ENCODE measurements at places on chromosomes 7 and 10.

DNA sequence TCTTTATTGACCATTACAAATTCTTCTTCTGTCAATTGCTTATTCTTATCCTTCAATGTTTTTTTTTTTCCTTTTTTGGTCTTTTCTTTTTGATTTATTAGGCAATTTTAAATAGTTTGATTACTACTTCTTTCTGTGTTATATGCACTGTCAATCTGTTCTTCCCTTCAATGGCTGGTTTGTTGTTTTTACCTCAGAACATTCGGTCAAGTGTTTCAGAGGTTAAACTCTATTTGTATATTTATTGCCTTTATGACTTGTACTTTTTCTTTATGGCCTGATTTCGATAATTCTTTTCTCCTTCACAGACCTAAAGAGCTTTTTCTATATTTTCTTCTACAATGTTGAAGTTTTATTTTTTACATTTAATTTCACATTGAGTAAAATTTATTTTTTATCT is 171.5 kb upstream of the AKR1E2 start:
- no peak for DNase-seq

DNA sequence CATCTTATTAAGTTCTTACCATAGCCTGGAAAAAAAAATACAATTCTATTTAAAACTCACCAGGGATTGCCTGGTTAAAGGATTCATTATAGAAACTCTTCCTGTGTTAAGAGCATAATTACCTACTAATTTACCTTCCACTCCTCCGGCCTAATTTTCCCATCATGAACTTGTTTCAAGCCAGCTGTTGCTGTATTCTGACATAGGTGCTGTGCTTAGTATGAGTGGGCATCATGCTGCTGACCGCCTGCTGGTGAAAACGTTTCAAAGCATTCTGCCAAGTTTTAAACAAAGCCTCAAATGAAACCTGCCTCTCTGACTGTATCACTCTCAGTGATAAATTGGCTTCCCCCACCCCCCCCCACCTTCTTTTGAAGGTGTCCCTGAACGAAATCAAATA is 47.8 kb upstream of the KCNMA1 start:
- DNase-seq, result no peak

GRCh38 chr10:34498821-34499220 is 316.3 kb downstream of the PARD3 start:
- DNase-seq, result no peak

DNA sequence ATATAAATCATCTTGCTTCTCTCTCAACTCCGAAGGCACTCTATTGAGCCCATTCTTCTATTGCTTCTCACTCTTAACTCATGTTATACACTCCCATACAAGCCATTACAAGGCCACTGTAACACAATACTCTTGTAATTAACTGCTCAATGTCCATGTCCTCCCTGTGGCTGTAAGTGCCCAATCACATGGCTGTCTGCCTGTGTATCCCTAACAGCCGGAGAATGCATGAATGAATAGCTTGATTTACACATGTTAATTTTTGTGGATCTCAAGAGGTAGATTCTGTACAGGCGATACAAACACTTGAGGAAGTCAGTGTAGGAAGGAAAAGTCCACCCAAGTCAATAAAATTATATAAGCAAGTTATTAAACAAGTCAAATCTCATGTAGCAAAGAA is 215.6 kb downstream of the DOCK4 start:
- DNase-seq, result no peak

GRCh38 chr10:125595911-125596310 is 87.1 kb downstream of the TEX36 start:
- no peak for DNase-seq

- DNase-seq, result no peak
Measured at GRCh38 chr10:27328946-27329345, 88.3 kb upstream of the ACBD5 start.

Data from CD4-positive, alpha-beta T cell treated with Interleukin-4 for 4 hours (primary cell).